ENCODE measurements at places on chromosomes 3 and 15.

DNA sequence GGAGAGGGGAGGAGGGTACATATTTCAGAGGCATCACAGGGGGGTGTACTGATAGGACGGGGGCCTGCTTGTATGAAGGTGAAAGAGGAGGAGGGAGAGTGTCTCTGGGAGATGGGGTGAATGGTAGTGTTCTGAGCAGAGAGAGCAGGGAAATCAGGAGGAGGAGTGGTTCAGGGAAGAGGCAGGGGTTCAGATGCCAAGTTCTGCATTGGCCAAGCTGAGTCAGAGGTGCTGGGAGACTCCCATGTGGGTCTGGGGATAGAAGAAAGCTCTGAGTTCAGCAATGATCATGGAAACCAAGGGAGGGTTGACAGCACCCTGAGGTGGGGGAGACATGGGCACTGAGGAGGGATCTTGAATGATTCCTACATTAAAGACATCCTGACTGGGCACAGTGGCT, 3.0 kb downstream of the CYP8B1 start:
- DNase-seq, result no peak

GRCh38 chr3:189914799-189915198, 205.9 kb downstream of the P3H2 start:
- no peak for DNase-seq

DNA sequence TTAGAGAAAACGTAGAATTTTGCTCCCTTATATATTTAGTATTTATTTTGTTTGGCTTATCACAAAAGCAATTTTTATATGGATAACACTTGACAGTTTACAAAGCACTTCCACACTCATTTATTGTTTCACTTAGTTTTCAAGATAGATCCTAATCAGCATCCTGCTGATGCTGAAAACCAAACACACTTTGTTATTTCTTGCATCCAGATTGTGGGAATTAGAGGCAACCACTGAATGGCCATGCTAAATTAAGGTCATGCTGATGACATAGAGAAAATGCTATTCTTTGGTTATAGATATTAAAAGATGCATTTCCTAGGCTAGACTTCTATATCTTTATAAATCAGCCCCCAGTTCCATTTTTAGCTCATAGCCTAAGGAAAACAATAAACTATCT, 474.1 kb upstream of the KCNMB2 start:
- DNase-seq, result no peak

DNA sequence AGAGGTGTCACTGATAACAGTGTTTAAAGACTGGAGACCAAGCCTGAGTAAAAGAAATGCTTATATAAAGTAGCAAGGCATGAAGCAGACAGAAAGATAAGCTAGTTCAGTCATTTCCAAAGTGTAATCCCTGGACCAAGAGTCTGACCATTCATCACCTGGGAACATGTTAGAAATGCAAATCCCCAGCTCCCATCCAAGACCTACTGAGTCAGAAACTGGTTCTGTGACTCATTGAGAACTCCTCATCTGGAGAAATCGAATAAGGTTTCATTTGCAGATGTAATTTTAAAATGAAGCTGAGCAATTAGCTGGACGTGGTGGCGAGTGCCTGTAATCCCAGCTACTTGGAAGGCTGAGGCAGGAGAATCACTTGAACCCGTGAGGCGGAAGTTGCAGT, 473.9 kb upstream of the UBE2E2 start:
- DNase-seq, result no peak

GRCh38 chr3:126126811-126127431, 43.0 kb upstream of the SLC41A3 start:
- DNase-seq, result peak; percentile 1

- peak; percentile 92 for DNase-seq
Measured at GRCh38 chr15:68204776-68205557, at the start of gene CALML4. TSS of gene CALML4 (minus strand) at chr15:68205332. CDS start at chr15:68205247, 85 bp downstream.

GRCh38 chr15:65987100-65987499, 117.8 kb downstream of the RAB11A start:
- no peak for DNase-seq

DNA sequence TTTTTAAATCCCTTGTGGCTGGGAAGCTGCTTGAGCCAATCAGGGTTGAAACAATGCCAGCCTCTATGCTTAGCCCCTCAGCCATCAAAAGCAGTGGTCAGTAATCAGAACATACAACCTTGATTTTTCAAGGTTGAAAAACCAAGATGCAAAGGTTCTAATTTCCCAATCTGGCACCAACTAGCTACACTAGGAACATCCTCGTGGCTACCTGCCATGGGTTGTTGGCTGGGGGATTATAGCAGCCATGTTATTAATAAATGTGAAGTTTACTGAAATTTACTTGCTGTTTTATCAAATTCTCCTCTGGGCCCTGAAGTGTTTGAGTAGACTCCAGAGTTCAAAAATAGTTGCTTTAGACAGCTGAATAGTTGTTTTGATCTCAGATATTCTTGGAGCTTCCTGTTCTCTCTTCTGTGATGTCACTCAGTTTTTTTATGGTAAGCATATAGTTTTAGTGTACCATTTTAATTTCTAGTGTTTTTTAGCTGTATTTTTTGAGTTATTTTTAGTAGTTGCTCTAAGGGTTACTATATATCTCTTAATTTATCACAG, 31.9 kb downstream of the PCCB start:
- DNase-seq, result no peak

GRCh38 chr3:98969295-98969694, 67.8 kb upstream of the DCBLD2 start:
- DNase-seq, result no peak

DNA sequence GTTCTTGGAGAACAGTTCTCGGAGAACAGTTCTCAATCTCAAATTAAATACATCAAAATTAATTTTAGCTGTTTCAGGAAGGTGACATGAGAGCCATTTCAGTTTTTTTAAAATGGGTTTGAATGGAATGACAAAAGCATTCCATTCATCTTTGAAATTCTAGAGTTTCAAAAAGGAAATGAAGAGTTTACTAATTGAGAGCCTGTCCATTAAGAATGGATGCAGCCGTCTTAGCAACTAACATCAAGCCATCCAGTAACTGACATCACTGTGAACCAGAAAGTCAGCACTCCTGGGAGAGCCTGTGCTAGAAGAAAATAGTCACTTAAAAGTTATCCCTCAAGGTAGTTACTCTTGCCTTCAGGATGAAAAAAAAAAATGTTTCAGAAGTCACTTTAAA, 47.0 kb upstream of the FSTL1 start:
- no peak for DNase-seq

DNA sequence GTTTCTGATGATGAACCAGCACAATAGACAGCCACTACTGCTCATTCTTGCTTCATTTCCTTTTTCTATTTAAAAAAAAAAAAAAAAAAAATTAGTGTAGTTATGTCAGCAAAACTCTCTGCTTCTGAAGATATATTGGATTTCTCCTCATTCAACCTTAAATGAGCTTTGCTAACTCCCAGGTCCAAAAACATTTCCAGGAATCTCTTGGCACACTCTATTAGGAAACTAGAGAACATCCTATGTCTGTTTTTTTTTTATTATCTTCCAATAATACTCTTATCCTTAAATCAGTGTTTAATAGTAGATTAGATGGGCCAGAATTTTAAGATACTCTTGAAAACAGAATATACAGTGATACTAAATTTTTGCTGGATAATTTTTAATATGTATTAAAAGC, 398.0 kb downstream of the NAALADL2 start:
- no peak for DNase-seq

DNA sequence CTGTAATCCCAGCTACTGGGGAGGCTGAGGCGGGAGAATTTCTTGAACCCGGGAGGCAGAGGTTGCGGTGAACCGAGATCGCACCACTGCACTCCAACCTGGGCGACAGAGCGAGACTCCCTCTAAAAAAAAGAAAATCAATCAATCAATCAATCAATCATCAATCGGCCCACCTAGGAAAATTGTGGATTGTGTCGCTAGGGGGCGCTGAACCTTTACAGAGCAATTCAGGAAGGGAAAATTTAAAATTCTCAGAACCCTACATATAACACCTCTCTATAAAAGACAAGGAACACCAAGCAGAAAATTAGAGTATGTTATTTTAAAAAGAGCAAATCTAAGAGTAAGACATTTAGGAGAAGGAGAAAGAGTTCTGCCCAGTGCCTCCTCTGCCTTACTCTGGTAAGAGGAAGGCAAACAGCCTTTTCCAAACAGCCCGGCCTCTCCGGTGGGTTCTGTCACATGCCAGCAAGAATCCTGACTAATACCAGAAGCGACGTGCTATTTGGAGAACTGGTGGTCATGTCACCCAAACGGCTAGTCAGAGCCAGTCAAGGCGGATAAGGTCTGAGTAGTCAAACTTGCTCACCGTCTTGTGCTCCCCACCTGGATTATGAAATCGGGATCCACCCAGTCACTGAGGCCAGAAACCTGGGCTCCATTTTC, 22.3 kb upstream of the SMCO1 start:
- DNase-seq, result peak; percentile 61

DNA sequence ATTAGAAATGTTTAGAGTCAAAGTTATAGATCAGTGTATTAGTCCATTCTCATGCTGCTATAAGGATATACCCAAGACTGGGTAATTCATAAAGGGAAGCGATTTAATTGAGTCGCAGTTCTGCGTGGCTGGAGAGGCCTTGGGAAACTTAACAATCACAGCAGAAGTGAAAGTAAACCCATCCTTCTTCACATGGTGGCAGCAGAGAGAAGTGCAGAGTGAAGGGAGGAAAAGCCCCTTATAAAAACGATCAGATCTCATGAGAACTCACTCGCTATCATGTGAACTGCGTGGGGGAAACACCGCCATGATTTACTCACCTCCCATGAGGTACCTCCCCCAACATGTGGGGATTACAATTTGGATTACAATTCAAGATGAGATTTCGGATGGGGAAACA, 871.5 kb downstream of the DIPK2A start:
- DNase-seq, result no peak

GRCh38 chr3:106379251-106379750, 510.5 kb upstream of the CBLB start:
- no peak for DNase-seq

- no peak for DNase-seq
Measured at GRCh38 chr3:58604031-58604430, 26.8 kb upstream of the FAM107A start.

DNA sequence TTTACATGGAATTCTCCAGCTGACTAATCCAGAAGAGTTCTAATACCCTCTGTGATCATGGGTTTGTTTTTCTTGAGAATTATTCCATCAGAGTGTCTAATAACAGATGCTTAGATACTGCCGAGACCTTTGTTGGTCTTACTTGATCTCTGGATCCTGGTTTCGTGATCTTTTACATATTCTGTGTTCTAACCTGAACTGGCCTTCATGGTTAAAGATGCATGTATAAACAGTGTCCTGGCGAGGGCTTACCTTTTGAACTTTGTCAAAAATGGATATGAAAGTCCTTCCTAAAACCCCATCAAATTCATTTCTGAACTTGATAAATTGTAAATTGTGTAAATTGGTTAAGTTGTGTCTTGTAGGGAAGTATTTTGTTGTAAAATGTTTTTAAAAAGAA, 24.8 kb downstream of the UBE2Q2 start:
- no peak for DNase-seq

DNA sequence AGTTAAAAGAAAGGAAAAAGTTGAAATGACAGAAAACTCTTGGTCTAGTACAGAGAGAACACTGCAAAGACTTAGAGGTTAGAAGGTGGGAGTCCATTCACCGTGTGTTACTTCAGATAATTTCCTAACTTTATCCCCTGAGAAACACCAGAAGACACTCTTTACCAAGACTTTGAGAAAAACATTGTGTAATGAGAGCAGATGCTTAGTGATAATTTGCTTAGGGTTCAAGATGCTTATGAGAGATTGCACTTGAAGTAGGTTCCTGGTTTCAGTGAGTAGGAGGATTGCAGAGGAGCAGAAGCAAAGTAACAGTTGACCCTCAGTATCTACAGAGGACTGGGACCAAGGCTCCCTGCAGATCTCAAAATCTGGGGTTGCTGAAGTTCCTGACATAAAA, 594.1 kb downstream of the NR2F2 start:
- no peak for DNase-seq

DNA sequence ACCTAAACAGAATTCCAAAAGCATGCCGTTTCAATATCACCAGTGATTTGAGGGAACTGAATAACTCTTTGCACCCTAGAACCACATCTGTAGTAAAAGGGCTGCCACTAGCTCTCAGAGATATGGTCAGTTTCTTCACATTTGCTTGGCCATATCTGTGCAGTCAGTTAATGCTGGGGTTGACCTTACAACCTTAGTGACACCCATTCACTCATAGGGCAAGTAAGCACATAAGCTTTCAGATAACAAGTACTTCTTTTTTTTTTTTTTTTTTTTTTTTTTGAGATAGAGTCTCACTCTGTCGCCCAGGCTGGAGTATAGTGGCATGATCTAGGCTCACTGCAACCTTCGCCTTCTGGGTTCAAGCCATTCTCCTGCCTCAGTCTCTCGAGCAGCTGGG, 20.4 kb upstream of the FSIP1 start:
- DNase-seq, result no peak

GRCh38 chr3:47002171-47003055, 22.9 kb downstream of the NBEAL2 start:
- DNase-seq, result no peak

DNA sequence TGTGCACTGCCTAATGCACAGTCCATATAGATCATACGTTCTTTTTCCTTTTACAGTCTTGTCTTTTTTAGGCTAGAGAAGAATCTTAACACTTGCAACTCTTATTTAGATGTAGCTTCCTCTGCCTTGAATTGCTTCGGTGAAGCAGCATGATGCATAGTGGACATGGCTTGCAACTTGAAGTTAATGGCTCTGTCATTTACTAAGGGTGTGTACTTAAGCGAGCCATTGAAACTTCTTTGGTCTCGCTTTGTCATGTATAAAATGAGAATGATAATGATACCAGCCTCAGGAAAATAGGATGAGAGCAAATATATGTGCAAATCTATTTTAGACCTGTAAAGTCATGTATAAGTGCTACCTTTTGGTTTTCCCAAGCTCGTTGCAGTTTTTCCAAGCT, 147.4 kb downstream of the GHSR start:
- DNase-seq, result no peak

DNA sequence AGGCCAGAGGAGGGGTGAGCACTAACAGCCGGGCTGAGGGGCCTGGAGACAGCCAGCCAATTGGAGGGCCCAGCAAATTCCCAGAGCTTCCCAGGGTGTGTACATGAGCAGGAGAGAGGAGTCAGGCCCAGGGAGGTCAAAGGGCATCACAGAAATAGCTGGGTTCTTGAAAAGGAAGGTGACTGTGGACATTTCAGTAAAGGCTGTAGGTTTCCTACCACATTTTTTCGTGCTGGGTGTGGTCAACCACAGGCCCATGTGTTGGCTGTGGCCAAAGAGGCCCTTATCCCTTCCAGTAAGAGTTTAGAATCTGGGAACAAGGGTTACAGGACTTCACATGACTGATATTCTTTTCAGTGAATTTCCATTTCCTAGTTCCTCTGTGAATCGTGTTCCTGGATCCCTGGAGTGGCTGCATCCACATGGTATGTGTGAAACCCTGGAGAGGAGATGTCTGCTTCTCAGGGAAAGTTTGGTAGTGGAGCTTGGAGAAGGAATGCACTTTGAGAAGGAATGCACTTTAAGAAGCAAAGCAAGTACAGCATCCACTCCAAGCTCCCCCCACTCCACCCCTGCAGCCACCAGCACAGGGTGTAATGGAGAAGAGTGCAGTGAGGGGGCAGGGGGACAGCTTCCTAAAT, 73.2 kb upstream of the HEG1 start:
- peak; percentile 30 for DNase-seq

- DNase-seq, result no peak
Measured at GRCh38 chr3:186902154-186902553, 28.2 kb upstream of the ST6GAL1 start.
